Cardiac septum (tissue), 1 donor: ENCODE measurements at places on chromosomes 1 and 21. TPM values are rescaled to one million over a fixed set of nuclear protein-coding genes. Genes with fewer than 3 reads are reported as not detected.

DNA sequence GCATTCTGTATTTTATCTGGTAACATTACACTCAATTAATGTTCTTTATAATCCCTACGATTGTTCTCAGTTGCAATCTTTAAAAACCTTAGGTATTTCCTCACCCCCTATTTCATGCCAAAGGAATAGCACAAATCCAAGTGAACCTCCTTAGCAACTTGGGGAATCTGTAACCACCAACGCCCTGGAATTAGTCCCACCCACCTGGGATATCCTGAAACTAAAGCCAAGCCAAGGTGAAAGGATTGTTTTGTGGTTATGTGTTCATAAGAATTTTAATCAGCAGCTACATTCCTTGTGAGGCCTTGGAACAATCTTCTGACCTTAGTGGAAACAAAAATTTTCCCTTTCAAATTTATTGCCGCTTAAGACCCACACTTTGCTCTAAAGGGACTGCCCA lies 908.7 kb downstream of the TTLL7 start:
- DNase-seq: no peak

- DNase-seq: no peak
Observed at GRCh38 chr1:192476802-192477298, 98.7 kb upstream of the RGS1 start.

DNA sequence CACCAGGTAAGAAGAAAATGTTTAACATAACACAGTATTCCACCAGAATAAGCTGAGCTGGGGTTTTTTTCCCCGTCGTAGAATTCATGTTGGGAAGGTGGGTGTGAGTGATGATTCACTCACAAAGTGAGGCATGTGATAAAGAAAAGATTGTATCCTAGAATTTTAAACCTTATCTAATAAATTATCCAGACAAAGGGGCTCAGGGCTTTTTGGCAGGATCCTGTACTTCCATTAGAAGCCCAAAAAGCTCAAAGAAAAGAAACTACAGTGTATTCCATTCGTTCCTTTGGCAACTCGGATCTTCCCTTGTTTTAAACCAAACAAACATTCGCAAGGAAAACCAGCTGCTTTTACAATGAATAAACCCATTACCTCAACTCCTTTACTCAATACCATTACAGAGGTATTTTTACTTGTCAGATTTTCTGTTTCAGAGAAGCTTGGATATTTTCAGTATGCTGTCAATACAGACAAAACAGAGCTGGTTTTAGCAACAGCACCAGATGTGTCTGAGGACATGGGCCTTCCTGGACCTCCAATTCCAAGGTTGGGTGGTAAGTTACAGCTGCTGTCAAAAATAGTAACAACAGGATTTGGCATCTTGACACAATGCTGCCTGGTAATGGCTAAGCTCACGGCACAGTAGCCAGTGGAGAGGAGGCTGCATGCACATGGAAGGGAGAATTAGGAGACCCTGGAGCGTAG lies 159.9 kb upstream of the RUNX1 start:
- no peak for DNase-seq

Gene LCE3D
- total RNA-seq: not detected

Gene MMP23B
- 60.2 TPM for total RNA-seq
